ENCODE measurements at places on chromosomes 16 and 17.

DNA sequence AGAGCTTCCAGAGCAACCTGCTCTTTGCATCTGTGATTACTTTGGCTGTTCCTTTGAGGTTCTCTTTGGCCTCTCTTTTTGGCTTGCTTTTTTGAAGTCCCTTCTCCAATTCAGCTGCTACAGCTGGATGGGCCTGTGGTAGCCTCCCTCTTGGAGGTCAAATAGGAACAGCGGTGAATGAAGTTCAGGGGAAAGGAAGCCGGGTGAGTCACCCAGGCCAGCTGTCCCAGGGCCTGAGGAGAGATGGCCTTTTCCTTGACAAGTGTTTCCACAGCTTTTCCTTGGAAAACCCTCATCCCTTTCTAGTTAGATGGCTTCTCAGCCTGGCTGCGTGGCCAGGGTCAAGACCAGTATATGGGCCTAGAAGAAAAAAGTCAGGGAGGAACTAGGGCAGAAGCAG, 103.1 kb downstream of the STX8 start:
- no peak for DNase-seq

DNA sequence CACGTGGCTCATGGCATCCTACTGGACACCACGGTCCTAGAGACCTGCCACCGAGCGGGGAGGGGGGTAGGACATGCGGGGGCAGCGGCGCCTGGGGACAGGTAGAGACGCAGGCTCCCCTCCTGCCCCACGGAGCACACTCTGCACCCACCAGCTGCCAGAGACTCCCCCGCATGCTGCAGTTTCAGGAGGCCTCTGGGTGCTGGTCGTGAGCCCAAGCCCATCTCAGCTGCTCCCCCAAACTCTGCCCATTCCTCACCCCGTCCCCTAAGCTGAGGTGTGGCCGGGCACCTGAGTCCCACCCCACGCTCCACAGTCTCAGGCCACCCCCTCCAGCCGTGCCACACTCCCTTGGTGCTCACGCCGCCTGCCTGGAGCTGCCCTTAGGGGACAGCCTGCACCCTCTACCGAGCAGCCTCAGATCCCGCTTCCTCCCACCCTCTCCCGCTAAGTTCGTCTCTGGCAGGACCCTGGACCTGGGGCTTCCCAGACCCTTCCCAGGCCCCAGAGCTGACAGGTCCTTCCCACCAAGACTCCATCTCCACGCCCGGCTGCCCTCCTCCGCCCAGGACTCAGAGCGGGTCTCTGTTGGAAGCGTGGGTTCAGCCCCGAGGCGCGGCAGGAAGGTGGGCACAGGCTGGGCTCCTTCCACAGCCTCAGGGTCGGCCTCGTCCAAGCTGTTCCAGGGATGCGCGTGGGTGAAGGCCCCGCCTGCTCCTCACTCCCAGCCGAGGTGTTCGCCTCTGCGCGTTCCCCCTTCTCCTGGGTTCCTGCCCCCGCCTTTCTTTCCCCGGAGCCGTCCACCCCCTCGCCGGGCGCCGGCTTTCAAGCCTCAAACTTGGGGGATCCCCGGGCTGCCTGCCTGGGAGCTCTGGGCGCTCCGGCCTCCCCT, 1.3 kb downstream of the RAB40B start:
- DNase-seq: no peak

DNA sequence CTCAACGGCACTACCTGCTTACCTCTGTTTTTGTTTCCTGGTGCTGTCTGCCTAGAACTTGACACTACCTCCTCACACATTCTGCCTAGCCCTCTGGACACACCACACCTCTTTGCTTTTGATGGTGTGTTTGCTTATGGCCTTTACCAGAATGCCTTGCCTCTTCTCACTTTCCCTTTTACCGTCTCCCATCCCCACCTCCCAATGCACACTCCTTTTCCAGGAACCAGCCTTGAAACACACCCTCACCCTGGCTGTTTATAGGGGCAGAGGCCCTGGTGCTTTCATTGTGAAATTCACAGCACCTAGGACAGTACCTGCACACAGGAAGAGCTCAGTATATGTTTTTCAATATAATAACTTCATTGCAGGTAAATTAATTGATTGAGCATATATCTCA, 56.2 kb downstream of the MAP2K6 start:
- DNase-seq: no peak

- DNase-seq: no peak
These were observed 19.9 kb downstream of the ERAL1 start for GRCh38 chr17:28874750-28875149.

DNA sequence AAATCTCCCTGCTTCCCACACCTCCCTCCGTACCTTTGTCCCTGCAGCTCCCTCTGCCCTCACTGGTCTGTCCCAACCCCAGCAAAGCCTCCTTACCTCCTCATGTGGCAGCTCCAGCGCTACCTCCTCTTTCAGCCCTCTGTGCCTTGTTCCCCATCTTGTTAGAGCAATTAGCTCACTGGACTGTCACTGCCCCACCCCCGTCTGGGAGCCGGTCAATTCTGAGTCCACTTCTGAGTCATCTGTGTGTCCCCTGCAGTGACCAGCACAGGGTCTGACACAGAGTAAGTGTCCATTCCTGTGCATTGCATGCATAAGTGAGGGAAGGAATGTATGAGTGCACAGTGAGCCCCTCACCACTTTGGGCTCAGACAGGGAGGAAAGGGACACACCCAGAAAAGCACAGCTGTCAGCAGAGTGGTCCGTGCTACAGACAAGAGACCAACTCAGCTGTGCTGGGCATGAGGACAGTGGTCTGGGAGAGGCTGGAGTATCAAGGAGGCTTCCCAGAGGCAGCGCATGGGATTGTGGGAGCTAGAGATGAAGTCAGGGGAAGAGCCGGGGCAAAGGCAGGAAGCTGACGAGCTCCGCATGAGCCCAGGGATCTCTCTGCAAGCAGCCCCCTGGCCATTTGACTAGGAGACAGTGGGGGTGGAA, 45.9 kb downstream of the PITPNM3 start:
- DNase-seq: no peak

DNA sequence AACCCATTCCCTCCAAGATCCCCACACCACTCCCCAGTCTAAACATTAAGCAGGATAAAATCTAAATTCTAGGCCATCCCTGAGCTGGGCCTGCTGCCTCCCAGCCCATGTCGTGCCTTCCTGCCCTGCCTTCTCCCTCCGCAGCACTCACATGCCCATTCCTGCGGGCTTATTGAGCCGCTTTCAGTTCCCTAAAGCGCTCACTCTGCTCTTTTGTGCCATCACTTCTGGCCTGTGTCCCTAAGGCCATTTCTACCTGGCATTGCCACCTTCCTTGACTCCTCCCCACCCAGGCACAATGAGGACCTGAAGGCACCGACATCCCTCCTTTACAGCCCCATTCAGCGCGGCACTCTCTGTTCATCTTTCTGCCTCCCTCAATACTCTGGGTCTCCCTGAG, 13.0 kb upstream of the RAB5C start:
- DNase-seq: no peak

DNA sequence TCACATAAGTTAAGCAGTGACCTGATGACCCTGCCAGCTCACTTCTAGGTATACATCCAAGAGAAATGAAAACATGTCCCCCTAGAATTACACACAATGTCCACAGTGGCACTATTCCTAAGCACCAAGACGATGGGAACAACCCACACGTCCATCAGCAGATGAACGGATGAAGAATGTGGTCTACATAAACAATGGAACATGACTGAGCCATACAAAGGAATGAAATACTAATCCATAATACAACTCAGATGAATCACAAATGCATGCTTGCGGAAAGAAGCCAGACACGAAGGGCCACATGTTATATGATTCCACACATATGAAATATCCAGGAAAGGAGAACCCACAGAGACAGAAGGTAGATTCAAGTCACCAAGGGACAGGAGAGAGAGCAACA, 17.4 kb downstream of the USP22 start:
- no peak for DNase-seq

GRCh38 chr17:36723459-36724025, 122.2 kb downstream of the MRM1 start:
- no peak for DNase-seq

DNA sequence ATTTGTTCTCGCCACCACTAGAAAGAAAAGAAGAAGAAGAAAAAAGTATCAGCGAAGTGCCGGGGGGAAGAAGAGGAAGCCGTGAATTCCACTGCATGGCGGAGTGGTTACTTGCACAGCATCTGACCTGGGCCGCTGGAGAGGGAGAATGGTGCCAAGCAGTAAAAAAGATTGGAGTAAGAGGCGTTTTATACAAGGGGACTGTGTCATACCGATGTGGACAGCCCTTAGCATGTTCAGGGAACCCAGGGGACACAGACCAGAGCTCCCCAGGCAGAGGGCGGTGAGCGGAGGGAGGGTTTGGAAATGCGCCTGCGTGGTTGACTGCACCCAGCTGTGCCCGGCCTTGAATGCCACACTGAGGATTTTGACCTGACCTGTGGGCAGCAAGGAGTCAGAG, 52.8 kb downstream of the PLXDC1 start:
- no peak for DNase-seq

DNA sequence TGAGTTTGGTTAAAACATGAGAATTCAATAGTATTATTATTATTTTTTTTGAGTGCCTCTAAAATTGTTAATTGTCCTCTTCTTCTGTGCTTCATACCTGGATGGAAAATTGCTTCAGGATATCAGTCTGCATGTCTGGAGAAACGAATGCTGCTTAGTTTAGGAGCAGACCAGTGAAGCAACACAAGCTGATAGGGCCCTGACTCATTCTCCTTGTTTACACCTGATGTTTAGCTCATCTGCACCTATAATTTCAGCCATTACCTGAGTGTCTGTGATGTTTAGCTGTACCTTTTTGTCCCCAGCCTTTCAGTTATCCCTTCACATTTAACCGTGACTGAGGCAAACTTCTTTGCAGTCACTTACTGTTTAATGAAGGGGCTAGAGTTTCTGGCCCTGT, 14.8 kb downstream of the SNTB2 start:
- DNase-seq: no peak

- no peak for DNase-seq
These were observed 7.9 kb upstream of the NAGPA start for GRCh38 chr16:5041600-5042133.

DNA sequence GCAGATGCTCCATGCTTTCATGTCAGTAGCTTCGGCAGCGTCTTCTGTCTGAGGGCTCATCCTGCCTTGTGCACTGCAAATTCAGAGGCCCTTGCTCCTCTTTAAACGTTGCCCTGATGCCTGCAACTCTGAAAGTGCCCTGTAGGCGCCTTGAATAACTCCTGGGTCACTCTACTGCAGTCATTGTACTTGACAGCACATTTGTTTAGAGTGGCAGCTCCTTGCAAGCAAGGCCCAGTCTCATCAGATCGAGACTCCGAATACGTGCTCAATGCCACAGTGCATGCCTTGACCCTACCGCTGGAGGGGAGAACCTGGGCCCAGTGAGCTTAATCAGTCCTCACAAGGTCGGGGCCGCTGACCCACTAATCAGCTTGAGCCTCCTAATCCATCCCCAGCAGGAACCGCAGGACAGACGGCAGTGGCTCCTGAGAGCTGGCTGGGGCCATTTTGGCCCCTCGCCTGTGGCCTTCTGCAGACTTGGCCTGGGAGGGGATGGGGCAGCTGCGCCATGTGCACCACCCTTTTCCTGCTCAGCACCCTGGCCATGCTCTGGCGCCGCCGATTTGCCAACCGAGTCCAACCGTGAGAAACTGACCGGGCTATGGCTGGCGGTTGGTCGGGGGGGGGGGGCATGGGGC, at the start of gene PRCD:
TSS of gene PRCD (plus strand) at position 414 of the 641 bp plus-strand sequence. CDS start at position 512, 98 bp downstream.
- no peak for DNase-seq

GRCh38 chr16:67672306-67672705, 5.7 kb downstream of the C16orf86 start:
- no peak for DNase-seq
